Smooth muscle cell of bladder (primary cell): ENCODE measurements at places on chromosomes 3 and 15. TPM values are rescaled to one million over a fixed set of nuclear protein-coding genes. Genes with fewer than 3 reads are reported as not detected.

The DPPA2 gene
- total RNA-seq = not detected in 2 replicates

The CHL1 gene
- total RNA-seq = 2.6 and 4.0 TPM in 2 replicates

The GRM7 gene
- total RNA-seq = under 0.01 TPM in 1 of 2 replicates, not detected in the other

The SUCLG2 gene
- 74.5 and 76.0 TPM in 2 replicates for total RNA-seq

The IGDCC3 gene
- total RNA-seq = not detected in 2 replicates

The ARPIN gene
- total RNA-seq = 9.8 and 11.8 TPM in 2 replicates

The SNTN gene
- not detected in 2 replicates for total RNA-seq

The CHCHD4 gene
- 11.9 and 13.8 TPM in 2 replicates for total RNA-seq

The CYP1A1 gene
- 0.09 and 0.71 TPM in 2 replicates for total RNA-seq

The EIF2A gene
- total RNA-seq = 150 and 182 TPM in 2 replicates

The LEKR1 gene
- total RNA-seq = 0.37 and 0.43 TPM in 2 replicates

The NPAP1 gene
- total RNA-seq = not detected in 2 replicates

The CSTA gene
- total RNA-seq = 3.8 and 8.0 TPM in 2 replicates

The ZDHHC23 gene
- 0.74 and 0.85 TPM in 2 replicates for total RNA-seq

The CKMT1A gene
- 0.18 TPM in 1 of 2 replicates, not detected in the other for total RNA-seq

The GANC gene
- total RNA-seq = 12.9 and 16.6 TPM in 2 replicates

The LTF gene
- total RNA-seq = 0.14 TPM in 1 of 2 replicates, not detected in the other

The SAMD7 gene
- total RNA-seq = not detected in 2 replicates

The RTP4 gene
- 1.6 and 2.0 TPM in 2 replicates for total RNA-seq

The STRIT1 gene
- not detected in 2 replicates for total RNA-seq

The PARP3 gene
- 20.1 and 23.6 TPM in 2 replicates for total RNA-seq

The HIGD2B gene
- not detected in 2 replicates for total RNA-seq

The AMIGO3 gene
- not detected in 2 replicates for total RNA-seq

The CHRNA3 gene
- total RNA-seq = not detected in 2 replicates

The ASB14 gene
- total RNA-seq = under 0.01 TPM in 1 of 2 replicates, not detected in the other

The GPR176 gene
- 99.7 and 108 TPM in 2 replicates for total RNA-seq

The C3orf20 gene
- under 0.01 and 0.09 TPM in 2 replicates for total RNA-seq

The SLC22A13 gene
- total RNA-seq = 0.14 and 0.28 TPM in 2 replicates

The GOLGA8N gene
- total RNA-seq = 3.1 and 4.4 TPM in 2 replicates

The CNTN4 gene
- 2.9 and 7.3 TPM in 2 replicates for total RNA-seq

The KIF9 gene
- total RNA-seq = 3.1 and 3.7 TPM in 2 replicates
